ENCODE measurements at places on chromosomes 7 and 10.

DNA sequence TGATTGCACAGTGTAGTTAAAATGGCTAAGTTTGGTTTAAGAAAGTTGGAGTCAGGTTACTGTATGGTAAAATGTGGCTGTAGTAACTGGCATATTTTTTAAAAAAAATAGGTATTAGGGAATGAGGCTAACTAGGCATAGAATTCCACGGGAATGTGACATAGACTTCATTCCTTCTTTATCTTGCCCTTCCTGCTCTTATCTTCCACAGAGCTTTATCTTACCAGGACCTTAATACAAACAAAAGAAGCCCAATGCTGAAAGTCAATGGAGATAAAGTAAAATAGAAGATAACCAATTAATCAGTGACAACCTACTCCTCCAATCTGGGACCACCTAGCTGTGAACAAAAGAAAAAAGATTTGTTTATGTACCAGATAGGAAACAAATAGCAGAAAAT lies 58.1 kb downstream of the TET1 start:
- DNase-seq: no peak

GRCh38 chr10:45453639-45454255 lies 79.7 kb downstream of the ALOX5 start:
- no peak for DNase-seq

GRCh38 chr7:92665926-92666325 lies 75.7 kb upstream of the FAM133B start:
- no peak for DNase-seq

GRCh38 chr7:83267141-83267631 lies 104.5 kb upstream of the PCLO start:
- no peak for DNase-seq

- no peak for DNase-seq
Measured at GRCh38 chr7:80882213-80882801, 36.5 kb downstream of the SEMA3C start.

DNA sequence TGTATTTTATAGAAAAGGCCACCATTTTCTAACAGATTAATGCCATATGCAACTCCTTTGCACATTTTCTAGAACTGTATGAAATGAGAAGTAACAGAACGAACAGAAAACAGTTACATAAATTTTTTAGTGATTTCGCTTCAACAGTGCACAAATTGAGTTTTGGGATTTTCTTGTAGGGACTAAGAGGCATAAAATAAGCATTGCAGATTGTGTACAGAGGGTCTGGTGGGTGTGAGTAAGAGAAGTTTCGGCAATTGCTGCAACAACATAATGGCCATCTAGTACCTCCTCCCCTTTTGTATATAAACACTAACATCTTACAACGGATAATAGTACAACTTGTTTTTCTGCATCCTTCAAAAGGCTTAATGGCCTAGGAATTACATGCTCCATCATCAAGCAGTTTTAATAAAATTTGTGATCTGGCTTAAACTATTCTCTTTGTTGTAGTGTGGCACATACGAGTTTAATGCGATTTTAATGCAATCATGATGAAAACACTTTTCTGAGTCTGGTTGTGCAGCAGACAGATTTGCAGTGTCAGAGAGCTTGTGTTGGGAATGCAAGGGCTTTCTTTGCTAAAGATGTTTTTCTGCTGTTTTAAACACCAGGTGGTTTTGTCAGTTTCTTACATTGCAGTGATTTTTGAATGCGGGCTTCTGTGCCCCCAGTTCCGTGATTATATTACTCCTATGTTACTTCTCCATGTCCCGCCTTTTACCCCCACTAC lies 2.9 kb downstream of the GLCCI1 start:
- DNase-seq: no peak

GRCh38 chr10:98318861-98319260 lies 50.9 kb upstream of the LOXL4 start:
- DNase-seq: no peak

GRCh38 chr10:12358863-12359564 lies 9.7 kb downstream of the CAMK1D start:
- no peak for DNase-seq

GRCh38 chr10:88200312-88201032 lies 337.0 kb downstream of the PTEN start:
- peak; percentile 84 for DNase-seq

GRCh38 chr10:110495731-110496552 lies 1.8 kb upstream of the DUSP5 start:
- DNase-seq: no peak

DNA sequence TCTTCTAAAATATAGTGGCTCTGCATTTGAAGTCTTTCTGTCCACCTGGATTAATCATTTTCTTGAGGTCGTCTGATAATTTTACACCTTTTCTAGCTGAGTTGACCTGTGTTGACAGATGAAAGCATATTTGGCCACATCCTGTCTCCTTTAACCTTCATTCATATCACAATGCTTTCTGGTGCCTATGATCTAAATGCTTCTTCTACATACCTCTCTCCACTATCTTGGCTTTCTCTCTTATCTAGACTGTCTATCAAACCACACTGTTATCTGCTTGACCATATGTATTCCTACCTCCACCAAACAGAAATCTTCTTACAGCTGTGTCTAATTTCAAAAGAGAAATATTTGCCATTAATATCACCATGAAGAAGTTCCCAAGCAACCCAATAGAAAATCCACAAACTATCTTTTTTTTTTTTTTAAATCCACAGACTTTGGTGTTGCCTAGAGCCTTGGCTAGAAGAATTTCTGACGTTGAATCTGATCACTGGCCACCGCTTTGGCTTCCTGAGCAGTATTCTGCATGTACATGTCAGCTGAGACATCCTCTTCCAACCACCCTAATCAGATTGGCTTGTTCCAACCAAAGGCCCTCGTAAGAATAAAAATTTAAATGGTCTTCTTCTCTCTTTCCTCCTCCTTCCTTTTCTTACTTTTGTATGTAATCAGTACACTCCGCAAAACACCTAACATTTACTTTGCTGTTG lies 66.3 kb upstream of the SP4 start:
- no peak for DNase-seq

GRCh38 chr7:356691-357462 lies 66.9 kb downstream of the FOXL3 start:
- no peak for DNase-seq

DNA sequence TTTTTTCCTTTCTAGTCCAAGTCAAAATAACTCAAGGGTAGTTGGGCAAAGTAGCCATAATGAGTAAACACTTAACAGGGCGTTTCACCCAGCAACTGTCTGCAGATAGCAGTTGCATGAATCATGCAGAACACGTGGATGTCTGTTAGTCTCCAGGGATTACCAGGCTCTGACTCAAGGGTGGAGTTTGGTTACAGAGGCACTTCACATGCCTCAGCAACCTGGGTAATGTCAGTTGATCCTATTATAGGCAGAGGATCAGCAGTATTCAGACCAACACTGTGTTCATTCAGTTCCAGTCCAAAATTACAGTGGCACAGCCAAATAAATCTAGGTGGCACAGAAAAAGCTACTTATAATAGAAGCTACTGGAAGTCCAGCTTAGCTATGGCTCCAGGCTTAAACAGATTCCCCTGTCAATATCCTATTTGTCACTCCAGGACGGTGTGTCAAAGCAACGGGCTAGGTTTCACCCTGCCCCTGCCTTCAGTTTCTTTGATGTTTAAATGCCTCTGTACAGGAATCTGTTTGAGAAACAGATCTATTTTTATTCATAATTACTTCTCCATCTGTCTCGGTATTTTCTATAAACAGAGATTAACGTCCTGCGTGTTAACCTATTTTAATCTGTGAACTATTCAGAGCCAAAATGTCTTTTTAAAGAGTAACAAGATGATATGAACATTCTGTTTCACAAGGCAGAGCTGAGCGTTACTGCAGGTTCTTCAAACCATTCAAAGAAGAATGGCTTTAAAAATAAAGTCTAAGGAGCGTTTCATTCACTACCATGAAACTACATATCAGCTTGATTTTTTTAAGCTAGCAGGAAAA lies 162.6 kb upstream of the AKR1E2 start:
- peak; percentile 97 for DNase-seq

DNA sequence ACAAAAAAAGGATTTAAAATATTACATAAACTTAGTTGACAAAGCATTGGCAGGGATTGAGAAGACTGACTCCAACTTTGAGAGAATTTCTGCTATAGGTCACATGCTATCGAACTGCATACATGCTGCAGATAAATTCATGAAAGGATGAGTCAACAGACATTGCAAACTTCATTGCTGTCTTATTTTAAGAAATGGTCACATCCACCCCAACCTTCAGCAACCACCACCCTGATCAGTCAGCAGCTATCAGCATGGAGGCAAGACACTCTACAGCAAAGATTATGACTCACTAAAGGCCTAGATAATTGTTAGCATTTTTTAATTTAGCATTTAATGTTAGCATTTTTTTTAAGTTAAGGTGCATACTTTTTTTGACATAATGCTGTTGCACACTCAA lies 73.6 kb downstream of the AGK start:
- no peak for DNase-seq

DNA sequence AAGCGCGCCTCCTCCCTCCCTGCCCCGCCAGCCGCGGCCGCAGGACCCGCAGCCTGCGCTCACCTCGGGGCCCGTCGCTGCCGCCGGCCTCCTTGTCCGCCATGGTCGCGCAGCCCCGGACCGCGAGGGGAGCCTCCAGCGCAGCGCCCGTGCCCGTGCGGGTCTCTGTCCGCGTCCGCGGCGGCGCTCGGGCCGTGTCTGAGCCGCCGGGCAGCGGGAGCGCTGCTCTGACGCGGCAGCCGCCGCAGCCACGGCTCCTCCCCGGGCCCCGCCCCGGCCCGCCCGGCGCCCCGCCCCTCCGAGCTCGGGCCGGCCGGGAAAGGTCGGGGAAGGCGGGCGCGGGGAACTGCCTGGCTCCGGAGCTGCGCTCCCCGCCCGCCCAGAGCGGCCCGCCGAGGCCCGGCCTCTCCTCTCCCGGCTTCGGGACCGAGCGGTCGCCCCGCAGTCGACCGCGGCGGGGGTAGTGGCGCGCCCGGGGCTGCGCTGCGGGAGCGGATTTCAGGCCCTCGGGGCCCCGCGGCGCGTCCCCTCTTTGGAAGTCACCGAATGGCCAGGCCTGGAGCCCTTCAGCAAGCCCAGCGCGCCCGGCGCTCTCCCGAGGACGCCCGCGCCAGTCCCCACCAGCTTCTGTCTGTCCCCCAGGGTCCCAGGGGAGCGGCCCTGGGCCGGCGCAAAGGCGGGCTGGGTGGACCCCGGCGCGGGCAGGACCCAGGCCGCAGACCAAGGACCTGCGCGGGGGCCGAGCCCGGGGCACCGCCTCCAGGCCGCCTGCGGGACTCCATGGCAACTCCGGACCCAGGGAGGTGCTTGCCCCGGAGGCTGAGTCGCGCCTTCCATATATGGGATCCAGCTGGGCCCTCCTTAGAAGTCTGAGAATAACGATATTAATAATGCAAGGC lies at the start of gene HSPA12A:
TSS of gene HSPA12A (minus strand) at position 200 of the 899 bp plus-strand sequence. CDS start at position 103, 97 bp downstream.
- DNase-seq: peak; percentile 60

- DNase-seq: peak; percentile 34
Measured at GRCh38 chr7:1925349-1925748, 255.3 kb downstream of the ELFN1 start.

DNA sequence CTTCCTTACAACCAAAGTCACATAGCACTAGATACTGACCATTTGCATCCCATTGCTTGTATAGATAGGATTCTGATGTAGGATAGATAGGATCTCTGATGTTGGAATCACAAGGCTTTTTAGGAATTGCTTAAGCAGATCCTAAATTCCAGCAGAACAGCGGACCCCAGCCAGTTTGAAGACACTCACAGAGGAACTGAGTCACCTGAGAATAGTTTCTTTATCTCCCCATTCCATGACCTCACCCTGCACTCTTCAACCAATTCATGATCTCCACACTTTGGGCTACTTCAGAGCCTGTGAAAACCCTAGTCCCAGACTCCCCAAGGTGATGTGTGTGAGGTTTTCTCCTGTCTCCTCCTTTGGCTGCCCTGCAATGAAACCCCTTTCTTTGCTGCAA lies 179.4 kb downstream of the CNTNAP2 start:
- no peak for DNase-seq

- DNase-seq: no peak
Measured at GRCh38 chr7:628402-628763, 98.1 kb upstream of the DNAAF5 start.
